Keratinocyte (primary cell): ENCODE measurements at places on chromosomes 5 and 9. TPM values are rescaled to one million over a fixed set of nuclear protein-coding genes. Genes with fewer than 3 reads are reported as not detected.

- no peak overlapping the region for H3K4me3 ChIP-seq
- H3K36me3 ChIP-seq, result no peaks in the 10 kb centered on the region
- no peak overlapping the region for H3K27ac ChIP-seq
- peaks cover 84% of the 10 kb centered on the region for H3K27me3 ChIP-seq
- H3K4me1 ChIP-seq, result peaks cover 8% of the 10 kb centered on the region
- DNase-seq, result peak; percentile 71
Observed at GRCh38 chr9:96241391-96241809, 60.6 kb downstream of the HSD17B3 start.

DNA sequence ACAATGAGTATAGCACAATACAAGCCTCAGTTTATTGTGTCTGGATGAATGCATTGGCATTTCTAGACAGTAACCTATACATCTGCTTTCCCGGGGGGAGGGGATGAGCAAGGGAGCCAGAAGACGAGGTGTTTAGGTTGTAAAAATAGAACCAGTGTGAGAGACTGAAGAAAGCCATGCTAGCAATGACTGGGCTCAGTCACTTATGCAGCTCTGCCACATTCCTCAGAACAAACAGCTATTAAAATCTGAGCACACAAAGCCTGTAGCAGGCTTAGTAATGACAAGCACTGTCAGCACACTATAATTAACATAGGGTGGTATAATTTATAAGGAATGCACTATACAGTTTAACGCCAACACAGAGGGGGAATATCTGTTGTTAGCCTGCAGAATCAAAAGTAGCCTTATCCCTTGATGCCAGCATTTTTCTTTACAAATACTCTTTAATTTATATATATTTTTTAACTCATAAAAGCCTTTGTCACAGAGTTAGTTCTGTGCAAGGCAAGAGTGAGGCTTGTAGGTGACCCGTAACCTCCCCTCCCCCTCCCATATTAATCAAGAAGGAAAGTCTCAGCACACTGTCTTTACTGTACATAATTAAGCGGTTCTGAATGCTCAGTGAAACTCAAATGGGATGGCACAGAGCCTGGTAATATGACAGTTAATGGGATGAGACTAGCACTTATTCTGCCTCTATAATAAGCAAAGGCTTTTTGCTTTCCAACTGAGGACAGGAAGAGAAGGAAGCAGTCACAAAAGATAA, 295.4 kb downstream of the CSNK1G3 start:
- H3K27ac ChIP-seq, result no peak overlapping the region
- H3K4me3 ChIP-seq, result no peak overlapping the region
- H3K4me1 ChIP-seq, result no peaks in the 10 kb centered on the region
- H3K27me3 ChIP-seq, result no peaks in the 10 kb centered on the region
- H3K36me3 ChIP-seq, result no peaks in the 10 kb centered on the region

DNA sequence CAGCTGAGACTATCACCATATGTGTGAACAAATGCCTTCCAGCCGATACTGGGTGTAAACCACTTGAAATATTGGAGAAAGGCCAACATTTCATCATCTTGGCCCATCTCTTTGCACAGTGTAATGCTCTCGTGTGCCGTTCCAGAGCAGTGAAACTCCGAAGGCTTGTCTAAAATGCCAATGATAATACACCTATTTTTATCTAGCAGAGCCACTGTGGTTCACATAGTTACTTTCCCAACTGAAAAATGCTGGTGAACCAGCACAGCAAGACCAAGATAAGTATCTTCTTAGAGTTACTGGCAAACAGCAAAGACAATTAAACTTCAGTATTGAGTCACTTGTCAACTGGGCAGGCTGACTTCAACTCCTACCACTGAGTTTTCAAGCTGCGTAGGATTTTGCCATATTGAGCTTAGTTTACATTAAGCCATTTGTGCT, 379.9 kb upstream of the ACTBL2 start:
- no peaks in the 10 kb centered on the region for H3K36me3 ChIP-seq
- no peak overlapping the region for H3K4me3 ChIP-seq
- no peak for DNase-seq

DNA sequence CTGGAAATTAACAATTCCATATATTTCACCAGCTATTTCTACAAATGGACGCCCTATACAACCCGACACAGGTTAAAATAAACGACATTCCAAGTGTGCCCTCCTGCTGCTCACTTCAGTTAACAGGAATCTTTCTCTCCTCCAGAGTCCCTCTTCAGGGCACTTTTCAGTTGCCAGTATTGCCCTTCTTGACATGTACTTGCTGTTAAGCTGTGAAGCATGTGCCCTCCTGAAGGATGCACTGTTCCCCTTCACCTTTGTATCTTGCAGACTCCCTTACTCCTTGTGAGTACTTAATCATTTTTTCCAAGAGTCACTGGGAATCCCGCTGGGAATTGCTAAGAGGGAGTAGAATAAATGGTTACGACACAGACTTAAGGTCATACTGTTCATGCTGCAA, 364.1 kb downstream of the CTNND2 start:
- no peaks in the 10 kb centered on the region for H3K36me3 ChIP-seq
- H3K27ac ChIP-seq, result no peak overlapping the region
- H3K4me1 ChIP-seq, result no peaks in the 10 kb centered on the region
- DNase-seq, result no peak
- H3K4me3 ChIP-seq, result no peak overlapping the region
- H3K27me3 ChIP-seq, result no peaks in the 10 kb centered on the region

DNA sequence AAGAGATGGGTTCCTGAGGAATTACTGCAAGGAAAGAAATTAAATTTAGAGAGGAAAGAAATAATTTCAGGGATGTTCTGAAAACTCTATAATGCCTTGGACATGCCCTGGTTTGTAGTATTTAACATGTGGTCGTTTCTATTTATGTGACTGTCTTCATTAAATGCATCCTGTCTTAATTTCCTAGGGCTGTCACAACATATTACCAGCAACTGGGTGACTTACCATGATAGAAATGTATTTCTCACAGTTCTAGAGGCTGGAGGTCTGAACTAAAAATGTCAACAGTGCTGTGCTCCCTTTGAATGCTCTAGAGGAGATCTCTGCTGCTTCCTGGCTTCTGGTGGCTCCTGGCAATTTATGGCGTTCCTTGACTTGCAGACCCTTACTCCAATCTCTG, 287.7 kb downstream of the FBXL7 start:
- H3K27ac ChIP-seq, result no peak overlapping the region
- no peak for DNase-seq
- no peaks in the 10 kb centered on the region for H3K27me3 ChIP-seq
- H3K4me3 ChIP-seq, result no peak overlapping the region
- H3K4me1 ChIP-seq, result no peaks in the 10 kb centered on the region

DNA sequence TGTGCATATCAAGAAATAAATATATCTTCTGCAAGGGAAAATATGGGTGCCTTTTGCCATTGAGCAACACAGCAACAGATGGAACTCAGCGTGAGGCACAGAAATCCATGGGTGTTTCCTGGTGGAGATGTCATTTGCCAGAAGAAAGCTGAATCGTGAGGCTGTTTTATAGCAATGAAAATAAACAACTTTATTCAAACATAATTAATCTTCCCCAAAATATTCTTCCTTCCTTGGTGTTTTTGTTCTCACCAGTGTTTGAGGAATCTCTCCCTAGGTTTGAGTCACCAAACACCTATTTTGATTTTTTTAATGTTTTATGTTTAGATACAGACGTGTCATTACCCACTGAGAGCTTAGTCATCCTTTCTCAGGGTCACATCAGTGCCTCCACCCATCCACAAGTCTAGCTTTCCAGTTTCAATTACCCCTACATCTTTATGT, 65.8 kb upstream of the PAPPA start:
- H3K27me3 ChIP-seq, result no peaks in the 10 kb centered on the region
- peak overlapping the region; percentile 3 for H3K27ac ChIP-seq
- DNase-seq, result no peak
- H3K4me3 ChIP-seq, result no peak overlapping the region

DNA sequence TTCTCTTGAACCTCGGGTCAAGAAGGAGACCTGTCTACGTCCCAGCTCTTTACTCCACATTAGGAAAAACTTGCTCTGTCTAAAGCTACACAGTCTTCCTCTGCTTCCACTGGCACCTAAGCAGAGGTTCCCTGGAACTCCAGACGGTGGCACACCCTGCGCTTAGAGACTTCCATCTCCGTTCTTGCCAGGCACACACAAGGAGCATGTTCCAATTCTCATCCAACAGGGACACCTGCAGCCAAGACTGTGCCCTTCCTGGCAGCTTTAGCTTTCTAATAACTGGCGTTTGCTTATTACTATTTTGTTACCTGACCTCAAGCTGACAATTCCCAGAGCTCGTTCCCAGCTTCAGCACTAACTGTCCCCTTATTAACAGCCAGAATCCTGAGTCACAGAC, 16.0 kb downstream of the CAPSL start:
- H3K4me3 ChIP-seq, result no peak overlapping the region
- peaks cover 10% of the 10 kb centered on the region for H3K4me1 ChIP-seq
- peaks cover 5% of the 10 kb centered on the region for H3K27me3 ChIP-seq
- H3K36me3 ChIP-seq, result no peaks in the 10 kb centered on the region
- DNase-seq, result no peak
- H3K27ac ChIP-seq, result no peak overlapping the region

DNA sequence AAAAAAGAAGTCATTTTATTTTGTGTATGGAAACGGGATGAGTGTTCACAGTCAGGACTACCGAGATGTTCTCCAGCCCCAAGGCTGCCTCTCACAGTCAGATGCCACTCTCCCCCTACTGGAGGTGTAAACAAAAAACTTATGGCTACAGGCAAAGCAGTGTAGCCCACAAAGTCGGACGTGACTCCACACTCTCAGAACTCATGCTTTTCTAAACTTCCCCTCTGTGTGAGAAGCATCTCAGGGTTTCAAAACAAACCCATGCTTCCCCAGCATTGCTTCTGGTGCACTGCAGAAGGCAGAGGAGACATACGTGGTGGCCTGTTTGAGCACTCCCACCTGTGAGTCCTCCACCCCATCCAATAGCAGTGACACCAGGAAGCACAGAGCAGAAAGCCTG, 580.3 kb downstream of the BNC2 start:
- no peaks in the 10 kb centered on the region for H3K4me1 ChIP-seq
- no peak overlapping the region for H3K4me3 ChIP-seq
- H3K36me3 ChIP-seq, result no peaks in the 10 kb centered on the region
- H3K27me3 ChIP-seq, result peaks cover 1% of the 10 kb centered on the region
- DNase-seq, result no peak

- DNase-seq, result no peak
- no peaks in the 10 kb centered on the region for H3K36me3 ChIP-seq
- H3K27ac ChIP-seq, result no peak overlapping the region
- H3K4me3 ChIP-seq, result no peak overlapping the region
Observed at GRCh38 chr5:75545131-75545530, 33.4 kb downstream of the POLK start.

DNA sequence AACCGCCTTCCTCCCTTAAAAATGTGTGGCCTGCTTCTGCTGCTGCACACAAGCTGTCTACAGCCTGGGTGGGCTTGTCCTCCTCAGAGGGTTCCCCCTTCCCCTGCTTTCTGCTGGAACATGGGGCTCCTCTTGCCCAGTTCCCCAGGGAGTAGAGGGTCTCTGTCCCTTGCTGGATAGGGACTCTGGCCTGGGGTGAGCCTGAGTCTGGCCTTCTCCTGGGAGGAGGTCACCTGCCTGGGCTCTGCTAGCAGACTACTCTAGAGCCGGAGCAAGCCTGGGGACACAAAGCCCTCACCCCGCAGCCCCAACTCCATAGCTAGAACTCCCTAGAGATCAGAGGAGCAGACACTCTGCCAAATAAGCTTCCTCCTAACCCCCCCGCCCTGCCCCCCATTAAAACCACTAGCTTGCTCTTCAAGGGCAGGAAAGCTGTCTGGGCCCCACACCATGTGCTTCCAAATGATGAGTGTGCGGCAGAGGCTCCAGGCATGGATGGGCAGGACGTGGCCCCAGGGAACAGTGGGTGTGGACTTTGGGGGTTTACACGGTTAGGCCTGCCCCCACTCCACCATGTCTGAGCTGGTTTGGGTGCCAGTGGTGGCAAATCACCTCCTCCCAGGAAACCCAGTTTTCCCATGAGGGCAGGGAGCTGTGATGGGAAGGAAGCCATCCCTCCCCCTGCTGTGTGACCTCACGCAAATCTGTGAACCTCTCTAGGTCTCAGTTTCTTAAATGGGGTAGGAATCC, 10.0 kb downstream of the TCF7 start:
- H3K4me1 ChIP-seq, result peaks cover 18% of the 10 kb centered on the region
- H3K4me3 ChIP-seq, result no peak overlapping the region
- H3K27me3 ChIP-seq, result no peaks in the 10 kb centered on the region

The FCN2 gene
- polyA plus RNA-seq, result not detected in 3 replicates

The ADAMTSL1 gene
- polyA plus RNA-seq, result 0.35 to 2.2 TPM (median 1.1 TPM) in 3 replicates

The CRB2 gene
- polyA plus RNA-seq, result not detected in 3 replicates

The SLC1A1 gene
- polyA plus RNA-seq, result 0.06 to 0.77 TPM (median 0.20 TPM) in 3 replicates

The F12 gene
- polyA plus RNA-seq, result 6.0 to 11.2 TPM (median 7.7 TPM) in 3 replicates
